ENCODE measurements at places on chromosomes 6 and 20. TPM values are rescaled to one million over a fixed set of nuclear protein-coding genes. Genes with fewer than 3 reads are reported as not detected.

GRCh38 chr6:167795321-167795811 lies 31.3 kb upstream of the AFDN start:
- no peaks in the 10 kb centered on the region for H3K27me3 ChIP-seq
- no peaks in the 10 kb centered on the region for H3K36me3 ChIP-seq
- H3K4me3 ChIP-seq, result no peak overlapping the region
- H3K4me1 ChIP-seq, result peaks cover 4% of the 10 kb centered on the region

DNA sequence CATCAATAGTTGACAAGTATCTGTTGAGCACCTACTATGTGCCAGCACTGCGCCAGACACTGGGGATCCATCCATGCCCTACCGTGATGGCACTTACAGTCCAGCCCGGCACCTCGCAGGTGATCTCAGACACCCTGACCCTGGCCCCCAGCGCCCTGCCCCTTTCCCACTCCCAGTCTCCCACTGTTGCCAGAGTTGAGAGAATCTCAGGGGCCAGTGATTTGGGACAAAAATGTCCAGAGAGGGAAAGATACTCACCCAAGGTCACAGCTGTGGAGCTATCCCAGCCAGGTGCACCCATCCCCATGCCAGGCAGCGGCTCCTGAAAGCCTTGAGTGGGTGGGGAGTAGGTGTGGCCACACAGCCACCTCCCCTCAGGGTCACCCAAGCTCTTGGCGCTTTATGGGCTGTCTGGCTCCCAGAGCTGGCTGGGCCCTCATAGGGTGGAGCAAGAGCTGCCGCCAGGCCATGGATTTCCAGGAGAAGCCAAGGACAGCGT lies 3.3 kb downstream of the PI16 start:
- H3K4me1 ChIP-seq, result peaks cover 5% of the 10 kb centered on the region
- H3K36me3 ChIP-seq, result no peaks in the 10 kb centered on the region
- DNase-seq, result no peak
- H3K27ac ChIP-seq, result no peak overlapping the region
- H3K27me3 ChIP-seq, result no peaks in the 10 kb centered on the region

DNA sequence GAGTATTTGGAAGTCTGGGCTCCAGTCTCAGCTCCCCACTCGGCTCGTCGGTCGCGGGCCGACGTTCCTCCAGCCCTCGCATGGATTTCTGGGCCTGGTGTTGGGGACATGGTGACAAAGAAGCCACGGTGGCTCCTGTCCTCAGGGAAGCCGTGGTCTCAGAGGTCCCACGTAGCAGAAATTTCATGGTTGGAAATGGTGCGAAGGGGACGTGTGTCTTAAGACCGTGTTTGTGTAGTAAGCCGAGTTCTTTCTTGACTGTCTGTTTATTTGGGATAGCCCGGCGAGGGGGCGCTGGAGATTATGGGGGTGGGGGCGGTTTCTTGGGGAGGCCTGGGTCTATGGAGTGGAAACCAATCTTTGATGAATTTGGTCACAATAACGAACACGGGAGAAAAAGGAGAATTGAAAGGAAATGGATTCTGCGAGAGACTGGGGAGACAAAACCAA lies 23.5 kb upstream of the MAP3K7 start:
- no peaks in the 10 kb centered on the region for H3K27me3 ChIP-seq
- H3K27ac ChIP-seq, result peak overlapping the region; percentile 76
- H3K36me3 ChIP-seq, result no peaks in the 10 kb centered on the region

DNA sequence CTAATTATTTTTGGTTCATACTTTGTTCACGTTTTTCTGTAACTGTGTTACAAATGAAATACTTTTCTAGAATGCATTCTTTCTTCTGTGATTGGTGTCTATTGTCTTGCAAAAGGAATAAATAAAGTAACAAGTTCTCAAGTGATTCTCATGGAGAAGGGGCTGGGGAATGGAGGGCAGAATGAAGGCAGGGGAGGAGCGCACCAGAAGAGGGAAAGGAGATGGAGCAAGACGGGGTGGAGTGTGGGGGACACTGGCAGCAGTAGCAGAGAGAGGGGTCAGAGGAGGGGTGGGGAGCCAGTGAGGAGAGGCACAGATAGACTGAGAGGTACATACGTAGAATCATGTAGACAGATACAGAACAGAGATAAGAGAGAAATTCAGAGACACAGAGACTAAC lies 136.5 kb downstream of the CARMIL1 start:
- no peak overlapping the region for H3K4me3 ChIP-seq
- peaks cover 68% of the 10 kb centered on the region for H3K4me1 ChIP-seq
- H3K27ac ChIP-seq, result peak overlapping the region; percentile 44
- DNase-seq, result no peak
- H3K36me3 ChIP-seq, result no peaks in the 10 kb centered on the region

- no peaks in the 10 kb centered on the region for H3K4me1 ChIP-seq
- H3K27ac ChIP-seq, result no peak overlapping the region
- no peak overlapping the region for H3K4me3 ChIP-seq
- H3K27me3 ChIP-seq, result no peaks in the 10 kb centered on the region
These were observed 7.9 kb upstream of the BHLHE23 start for GRCh38 chr20:63014710-63015109.

GRCh38 chr20:58228103-58228483 lies 360 bp downstream of the ANKRD60 start:
- no peaks in the 10 kb centered on the region for H3K4me1 ChIP-seq
- no peak for DNase-seq
- no peak overlapping the region for H3K27ac ChIP-seq
- no peaks in the 10 kb centered on the region for H3K27me3 ChIP-seq

- peaks cover 11% of the 10 kb centered on the region for H3K4me1 ChIP-seq
- peak; percentile 85 for DNase-seq
- no peaks in the 10 kb centered on the region for H3K36me3 ChIP-seq
These were observed 2.8 kb upstream of the CDSN start for GRCh38 chr6:31122791-31123706.

- peaks cover 19% of the 10 kb centered on the region for H3K4me1 ChIP-seq
- no peaks in the 10 kb centered on the region for H3K36me3 ChIP-seq
- H3K4me3 ChIP-seq, result no peak overlapping the region
- no peak overlapping the region for H3K27ac ChIP-seq
- DNase-seq, result no peak
- H3K27me3 ChIP-seq, result no peaks in the 10 kb centered on the region
These were observed 160.1 kb downstream of the ZFAND3 start for GRCh38 chr6:37979392-37980221.

GRCh38 chr6:164478426-164478825 lies 831.0 kb downstream of the C6orf118 start:
- no peak overlapping the region for H3K27ac ChIP-seq
- H3K4me3 ChIP-seq, result no peak overlapping the region
- no peak for DNase-seq

DNA sequence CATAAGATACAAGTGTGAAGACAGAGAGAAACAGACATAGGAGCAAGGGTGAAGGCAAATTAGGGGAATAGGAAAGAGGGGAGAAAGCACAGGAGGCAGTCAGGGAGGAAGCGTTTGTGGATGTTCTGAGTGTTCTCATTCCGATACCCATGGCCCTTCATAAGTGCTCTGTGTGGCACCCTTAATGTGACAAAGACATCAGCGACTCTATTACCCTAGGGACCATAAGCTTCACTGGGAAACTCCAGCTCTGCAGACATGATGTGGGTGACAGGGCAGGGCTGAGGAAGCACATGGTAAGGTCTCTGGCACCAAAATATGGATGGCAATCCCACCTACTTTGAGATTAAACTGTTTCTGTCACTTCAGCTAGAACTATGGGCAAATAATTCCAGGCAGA lies 33.0 kb downstream of the F13A1 start:
- H3K4me1 ChIP-seq, result no peaks in the 10 kb centered on the region
- no peaks in the 10 kb centered on the region for H3K36me3 ChIP-seq
- DNase-seq, result no peak
- H3K27ac ChIP-seq, result no peak overlapping the region

DNA sequence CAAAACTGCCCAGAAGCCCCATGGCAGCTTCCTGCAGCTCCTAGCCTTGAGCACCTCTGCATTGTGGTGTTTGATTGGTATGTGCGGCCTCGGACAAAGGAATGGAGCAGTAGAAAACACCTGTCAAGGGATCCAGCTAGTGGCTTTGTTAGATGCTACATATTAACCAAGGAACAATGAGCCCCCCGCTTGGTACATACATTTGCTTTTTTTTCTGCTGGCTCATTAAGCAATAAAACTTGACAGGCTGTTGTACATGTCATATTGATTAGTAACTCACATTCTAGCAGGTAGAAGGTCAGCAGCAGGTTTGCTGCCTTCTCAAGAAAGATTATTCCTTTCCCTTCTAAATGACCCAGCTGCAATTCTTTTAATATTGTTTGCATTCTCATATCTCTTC lies 937 bp downstream of the SPACA1 start:
- H3K4me1 ChIP-seq, result no peaks in the 10 kb centered on the region
- H3K4me3 ChIP-seq, result peak overlapping the region; percentile 55
- no peak overlapping the region for H3K27ac ChIP-seq
- H3K36me3 ChIP-seq, result no peaks in the 10 kb centered on the region

DNA sequence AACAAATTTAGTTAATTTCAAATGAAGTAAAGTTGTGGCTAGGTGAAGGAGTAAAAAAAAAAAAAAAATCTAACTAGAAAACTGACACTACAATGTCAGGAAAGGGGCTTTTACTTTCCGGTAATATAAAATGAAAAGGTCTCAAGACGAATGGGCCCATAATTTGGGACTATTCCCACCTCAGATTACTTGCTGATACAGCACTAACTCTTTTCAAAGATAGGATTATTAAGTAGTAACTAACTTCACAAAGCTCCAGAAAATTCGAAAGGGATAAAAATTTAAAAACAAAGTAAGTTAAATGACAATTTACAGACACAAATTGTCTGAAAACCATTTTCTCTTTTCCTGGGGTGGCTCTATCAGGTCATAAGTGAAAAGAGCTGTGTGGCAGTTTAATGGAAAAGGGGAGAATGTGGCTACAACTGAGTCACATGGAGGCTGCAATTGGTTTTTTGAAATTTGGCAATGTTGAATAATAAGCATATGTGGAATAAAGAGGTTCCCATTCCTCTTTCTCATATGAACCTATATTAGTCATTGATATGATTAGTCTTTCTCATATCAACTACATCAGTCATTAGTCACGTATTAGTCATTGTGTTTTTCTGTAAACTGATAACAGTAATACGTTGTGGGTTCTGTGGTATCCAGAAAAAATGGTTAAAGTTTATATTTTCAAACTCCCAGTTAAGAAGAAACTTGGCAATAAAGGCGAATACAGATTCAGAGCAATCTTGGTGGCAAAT lies 78.0 kb downstream of the RWDD2A start:
- no peak overlapping the region for H3K4me3 ChIP-seq
- no peak overlapping the region for H3K27ac ChIP-seq
- no peaks in the 10 kb centered on the region for H3K36me3 ChIP-seq
- H3K4me1 ChIP-seq, result no peaks in the 10 kb centered on the region
- no peaks in the 10 kb centered on the region for H3K27me3 ChIP-seq

GRCh38 chr6:8064638-8065518 lies 689 bp upstream of the BLOC1S5 start:
- DNase-seq, result no peak
- H3K4me1 ChIP-seq, result no peaks in the 10 kb centered on the region
- H3K27ac ChIP-seq, result peak overlapping the region; percentile 89

- H3K4me1 ChIP-seq, result no peaks in the 10 kb centered on the region
- no peak for DNase-seq
- no peak overlapping the region for H3K27ac ChIP-seq
- no peak overlapping the region for H3K4me3 ChIP-seq
These were observed 85.4 kb downstream of the EYA4 start for GRCh38 chr6:133326584-133326983.

- peaks cover 24% of the 10 kb centered on the region for H3K4me1 ChIP-seq
- peak overlapping the region; percentile 81 for H3K27ac ChIP-seq
- no peaks in the 10 kb centered on the region for H3K36me3 ChIP-seq
These were observed 74.0 kb downstream of the ZDHHC14 start for GRCh38 chr6:157454762-157455714.

GRCh38 chr20:952196-952795 lies 36.2 kb upstream of the ANGPT4 start:
- no peaks in the 10 kb centered on the region for H3K4me1 ChIP-seq
- DNase-seq, result no peak
- H3K27me3 ChIP-seq, result no peaks in the 10 kb centered on the region
- H3K27ac ChIP-seq, result no peak overlapping the region
- H3K4me3 ChIP-seq, result no peak overlapping the region

DNA sequence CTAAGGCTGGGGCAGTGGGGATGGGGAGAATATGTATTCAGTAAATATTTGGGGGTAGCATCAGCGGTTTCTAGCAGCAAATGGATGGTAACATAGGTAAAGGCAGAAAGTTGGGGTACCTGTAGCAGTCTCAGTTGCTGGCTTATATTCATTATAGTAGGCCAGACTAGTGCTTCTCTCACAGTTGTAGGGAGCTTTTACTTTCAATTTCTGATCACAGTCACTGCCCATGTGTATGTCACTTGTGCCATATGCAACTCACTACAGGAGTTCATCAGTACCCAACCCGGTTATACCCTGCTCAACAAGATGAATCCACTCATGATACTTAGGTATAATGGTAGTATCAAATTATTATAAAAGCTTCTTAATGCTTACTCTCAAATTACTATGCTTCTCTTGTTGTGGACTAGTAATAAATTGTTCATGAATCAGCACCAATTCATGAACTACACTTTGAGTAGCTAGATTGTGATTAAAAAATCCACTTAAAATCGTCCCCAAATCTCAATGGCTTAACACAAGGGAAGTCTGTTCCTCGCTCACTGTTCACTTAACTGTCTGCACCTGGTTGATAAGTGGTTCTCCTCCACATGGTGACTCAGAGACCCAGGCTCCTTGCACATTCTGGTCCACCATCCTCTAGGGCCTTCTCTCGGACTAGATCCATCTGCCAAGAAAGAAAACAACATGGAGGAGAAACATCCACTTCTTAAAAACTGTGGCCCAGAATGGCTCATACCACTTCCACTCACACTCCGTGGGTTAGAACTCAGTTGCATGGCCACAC lies 31.3 kb upstream of the MYLIP start:
- DNase-seq, result no peak
- H3K4me3 ChIP-seq, result no peak overlapping the region

- peak; percentile 65 for DNase-seq
- no peaks in the 10 kb centered on the region for H3K27me3 ChIP-seq
- no peaks in the 10 kb centered on the region for H3K36me3 ChIP-seq
- no peaks in the 10 kb centered on the region for H3K4me1 ChIP-seq
These were observed 120.0 kb upstream of the AGPAT4 start for GRCh38 chr6:161393839-161394364.

- H3K36me3 ChIP-seq, result no peaks in the 10 kb centered on the region
- no peaks in the 10 kb centered on the region for H3K27me3 ChIP-seq
- H3K4me3 ChIP-seq, result no peak overlapping the region
- H3K4me1 ChIP-seq, result no peaks in the 10 kb centered on the region
- no peak overlapping the region for H3K27ac ChIP-seq
These were observed 282.0 kb downstream of the PTPRT start for GRCh38 chr20:42907730-42908129.

Gene OOEP
- total RNA-seq, result 26.9 TPM

Gene CST5
- total RNA-seq, result not detected

Data from testis (tissue), 5 donors.